ENCODE measurements at places on chromosomes 12 and 14.
A peak's percentile ranks its signal among the peaks of the same experiment; 100 is the strongest.

DNA sequence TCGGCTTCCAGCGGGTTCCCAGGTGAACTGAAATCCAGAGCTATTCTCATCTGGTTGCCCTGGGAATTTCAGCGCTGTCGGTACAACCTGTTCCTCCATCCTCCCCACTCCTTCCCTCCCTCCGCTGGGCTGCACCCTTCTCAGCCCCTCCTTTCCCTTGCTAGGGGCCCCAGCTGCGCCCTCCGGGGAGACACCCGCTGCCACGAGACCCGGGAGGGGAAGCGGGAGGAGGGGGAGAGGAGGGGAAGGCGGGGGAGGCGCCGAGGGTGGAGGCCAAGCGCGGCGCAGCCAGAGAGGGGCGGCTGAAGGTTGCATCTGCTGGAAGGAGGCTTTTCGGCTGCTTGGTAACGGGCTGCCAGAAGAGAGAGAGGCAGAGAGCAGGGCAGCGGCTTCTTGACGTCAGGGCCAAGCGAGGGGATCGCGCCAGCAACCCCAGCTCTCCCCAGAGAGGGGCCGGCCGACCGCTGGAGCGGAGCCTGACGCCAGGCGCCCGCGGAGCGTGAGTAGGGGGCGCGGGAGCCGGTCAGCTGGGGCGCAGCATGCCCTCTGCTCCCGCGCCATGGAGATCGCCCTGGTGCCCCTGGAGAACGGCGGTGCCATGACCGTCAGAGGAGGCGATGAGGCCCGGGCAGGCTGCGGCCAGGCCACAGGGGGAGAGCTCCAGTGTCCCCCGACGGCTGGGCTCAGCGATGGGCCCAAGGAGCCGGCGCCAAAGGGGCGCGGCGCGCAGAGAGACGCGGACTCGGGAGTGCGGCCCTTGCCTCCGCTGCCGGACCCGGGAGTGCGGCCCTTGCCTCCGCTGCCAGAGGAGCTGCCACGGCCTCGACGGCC lies at the start of gene KCNA5:
TSS of gene KCNA5 (plus strand) at position 291 of the 831 bp plus-strand sequence. CDS start at position 560, 269 bp downstream.
- DNase-seq = no peak

DNA sequence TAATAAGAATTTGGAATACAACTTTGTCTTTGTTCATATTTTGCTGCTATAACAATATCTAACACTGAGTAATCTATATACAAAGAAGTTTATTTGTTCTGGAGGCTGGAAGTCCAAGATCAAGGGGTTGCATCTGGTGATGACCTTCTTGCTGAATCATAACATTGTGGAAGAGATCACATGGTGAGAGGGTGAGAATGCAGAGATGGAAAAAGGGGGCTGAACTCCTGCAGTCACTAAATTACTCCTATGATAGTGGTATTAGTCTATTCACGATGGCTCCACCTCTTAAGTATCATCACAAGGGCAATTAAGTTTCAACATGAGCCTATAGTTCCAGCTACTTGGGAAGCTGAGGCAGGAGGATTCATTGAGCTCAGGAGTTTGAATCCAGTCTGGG lies 4.5 kb upstream of the AKAP6 start:
- DNase-seq = no peak

DNA sequence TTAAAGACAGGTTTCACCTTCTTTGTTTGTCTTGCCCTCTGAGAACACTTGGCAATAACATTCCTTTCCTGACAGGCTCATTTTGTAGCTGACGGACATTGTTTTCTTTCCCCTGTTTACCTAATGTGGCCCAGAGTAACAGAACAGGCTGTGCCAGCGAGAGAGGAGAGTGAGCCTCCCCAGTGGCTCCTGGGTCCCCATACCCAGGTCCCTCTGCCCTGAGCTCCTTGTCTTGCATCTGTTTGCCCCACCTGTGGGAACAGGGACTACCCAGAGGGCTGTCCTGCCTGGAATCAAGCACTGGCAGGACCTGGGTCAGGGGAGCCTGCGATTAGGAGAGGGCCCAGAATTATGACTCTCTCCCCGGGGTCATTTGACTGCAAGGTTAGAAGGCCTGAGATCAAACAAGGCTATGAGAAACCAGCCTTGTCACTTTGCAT lies 222.9 kb downstream of the ZFP36L1 start:
- no peak for DNase-seq

- no peak for DNase-seq
These were observed 785.6 kb downstream of the TMTC2 start for GRCh38 chr12:83472350-83472749.

DNA sequence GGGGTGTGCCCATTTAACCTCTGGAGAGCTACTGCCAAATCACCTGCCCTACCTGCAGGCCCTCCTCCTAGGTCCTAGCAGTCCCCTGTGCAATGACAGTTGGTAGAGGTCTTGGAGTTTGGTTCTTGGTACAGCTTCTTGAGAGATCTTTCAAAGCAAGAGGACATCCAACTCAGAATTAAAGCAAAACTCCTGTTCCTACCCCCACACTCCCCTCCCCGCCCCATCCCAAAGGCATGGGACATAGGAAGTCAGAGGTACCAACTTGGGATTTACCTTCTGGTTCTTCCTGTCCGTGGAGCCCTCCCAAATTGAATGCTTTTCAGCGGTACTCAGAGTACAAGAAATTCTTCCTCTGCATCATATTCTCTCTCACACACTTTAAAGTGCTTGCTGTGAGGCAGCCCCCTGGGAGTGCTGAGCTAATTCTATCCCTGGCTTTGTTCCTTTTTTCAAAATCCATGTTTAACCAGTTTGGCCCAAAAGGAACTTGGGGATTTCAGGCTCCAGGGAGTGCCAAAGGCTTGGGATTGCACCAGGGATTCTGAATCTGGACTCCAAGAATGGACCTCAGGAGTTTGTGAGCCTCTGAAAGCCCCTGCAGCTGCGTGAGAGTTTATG lies 40.8 kb downstream of the GALNT16 start:
- no peak for DNase-seq

- DNase-seq = no peak
These were observed 225.7 kb downstream of the PHLDA1 start for GRCh38 chr12:75805905-75806304.

GRCh38 chr14:67441672-67442071 lies 29.7 kb upstream of the PLEK2 start:
- no peak for DNase-seq

GRCh38 chr12:113278633-113279032 lies 56.3 kb downstream of the SLC8B1 start:
- DNase-seq = no peak

DNA sequence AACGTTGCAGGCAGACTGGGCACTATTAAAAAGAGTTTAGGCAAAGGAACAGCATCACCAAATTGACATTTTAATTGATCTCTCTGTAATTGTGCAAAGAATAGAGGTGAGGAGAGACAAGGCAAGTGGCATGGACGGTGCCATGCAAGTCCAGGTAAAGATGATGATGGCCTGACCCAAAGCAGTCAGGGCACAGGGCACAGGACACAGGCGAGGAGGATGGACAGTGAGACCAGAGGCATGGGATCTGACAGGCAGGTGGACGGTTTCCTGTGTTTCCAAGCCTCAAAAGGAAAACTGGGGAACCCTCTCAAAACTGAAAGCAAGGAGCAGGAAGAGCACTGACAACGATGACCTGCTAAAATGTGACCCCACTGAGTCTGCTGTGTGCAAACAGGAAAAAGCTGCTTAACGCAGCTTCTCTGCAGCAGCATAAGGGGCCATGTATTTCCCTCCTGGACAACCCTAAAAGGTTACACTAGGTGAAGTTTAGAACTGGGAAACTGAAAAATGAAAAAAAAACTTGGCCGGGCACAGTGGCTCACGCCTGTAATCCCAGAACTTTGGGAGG lies 50.9 kb downstream of the CLIP1 start:
- no peak for DNase-seq

DNA sequence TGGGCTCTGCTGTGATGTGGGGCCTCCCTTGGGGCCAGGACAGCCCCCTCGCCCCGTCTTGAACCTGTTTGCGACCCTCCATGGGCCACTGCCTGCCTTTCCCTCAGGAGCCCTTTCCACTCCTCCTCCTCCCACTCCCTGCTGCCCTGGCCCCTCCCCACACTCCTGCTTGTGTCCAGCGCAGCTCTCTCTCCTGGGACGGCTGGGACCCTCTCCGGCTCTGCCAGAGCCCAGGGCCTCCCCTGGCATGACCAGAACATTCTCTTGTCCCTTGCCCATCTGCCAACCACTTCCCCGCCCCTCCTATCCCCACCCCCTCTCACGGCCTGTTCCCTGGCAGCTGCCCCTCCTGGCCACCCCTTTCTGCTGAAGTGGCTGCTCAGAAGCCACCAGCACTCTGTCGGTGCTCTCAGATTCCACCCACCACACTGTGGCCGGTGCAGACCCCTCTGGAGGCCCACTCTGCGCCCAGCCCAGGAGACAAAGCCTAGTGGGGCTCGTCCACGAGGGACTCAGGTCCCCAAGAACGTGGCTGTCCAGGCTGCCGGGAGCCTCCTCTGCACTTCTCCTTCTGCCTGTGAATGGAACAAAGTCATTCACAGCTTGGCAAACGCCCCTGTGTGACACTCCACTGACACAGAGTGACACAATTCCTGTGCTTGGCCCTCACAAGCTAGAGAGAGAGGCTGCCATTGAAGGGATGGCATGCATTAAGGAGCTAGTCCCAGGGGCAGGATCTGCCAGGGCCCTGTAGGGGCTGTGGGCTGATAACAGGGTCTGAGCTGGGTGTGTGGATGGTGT lies 1.4 kb downstream of the ASPG start:
- DNase-seq = no peak

DNA sequence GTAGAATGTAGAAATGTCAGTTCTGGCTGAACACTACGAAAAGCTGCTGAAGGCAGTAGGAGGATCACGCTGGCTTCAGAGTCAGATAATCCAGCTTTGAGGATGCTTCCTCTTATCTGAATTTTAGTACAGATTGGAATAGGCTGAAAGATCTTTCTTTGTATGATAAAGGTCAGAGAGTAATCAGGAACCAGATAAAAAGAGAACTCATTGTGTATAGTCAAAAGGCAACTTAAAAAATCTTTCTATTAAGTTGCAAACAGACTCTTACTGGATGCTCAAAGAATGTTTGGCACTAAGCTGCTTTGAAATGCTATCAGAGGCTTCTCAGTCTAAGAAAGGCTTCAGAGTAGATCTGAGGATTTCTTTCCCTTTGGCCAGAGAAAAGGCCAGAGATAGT lies 21.8 kb upstream of the TRHDE start:
- no peak for DNase-seq

DNA sequence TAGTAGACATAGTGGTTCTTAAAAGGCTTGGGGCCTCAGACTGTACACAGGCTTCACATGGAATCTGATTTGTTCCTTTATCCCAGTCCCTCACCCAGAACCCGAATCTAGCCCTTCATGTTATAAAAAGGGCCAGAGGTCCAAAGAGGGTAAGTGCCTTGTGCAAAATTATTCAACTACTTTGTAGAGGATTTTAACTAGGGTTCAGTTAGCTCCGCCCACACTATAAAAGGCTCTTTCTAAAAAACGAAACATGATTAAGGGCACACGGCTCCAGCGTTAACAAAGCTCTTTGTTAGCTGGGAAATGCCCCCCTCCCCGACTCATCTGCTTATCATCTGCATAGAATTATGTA lies 3.2 kb upstream of the SOCS2 start:
- DNase-seq = no peak

- no peak for DNase-seq
These were observed 79.7 kb downstream of the SPTB start for GRCh38 chr14:64800000-64800399.

DNA sequence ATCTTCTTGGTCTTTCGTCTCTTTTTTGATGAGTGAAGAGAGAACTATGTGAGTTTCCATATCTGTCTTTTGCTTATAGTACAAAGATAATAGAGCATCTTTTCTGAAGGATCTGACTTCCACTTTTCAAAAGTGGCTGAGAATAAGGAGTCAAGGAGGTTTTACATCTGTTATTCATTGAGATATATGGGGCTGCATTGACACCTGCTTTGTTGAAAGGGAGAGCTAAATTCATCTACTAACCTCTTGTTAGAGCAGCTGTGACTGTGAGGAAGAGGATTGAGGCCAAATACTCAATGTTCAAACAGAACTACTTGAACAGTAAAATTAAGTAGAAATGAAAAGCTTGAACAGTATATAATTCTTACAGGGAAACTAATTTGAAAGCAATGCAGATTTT lies 130.2 kb upstream of the ATP2B1 start:
- no peak for DNase-seq

DNA sequence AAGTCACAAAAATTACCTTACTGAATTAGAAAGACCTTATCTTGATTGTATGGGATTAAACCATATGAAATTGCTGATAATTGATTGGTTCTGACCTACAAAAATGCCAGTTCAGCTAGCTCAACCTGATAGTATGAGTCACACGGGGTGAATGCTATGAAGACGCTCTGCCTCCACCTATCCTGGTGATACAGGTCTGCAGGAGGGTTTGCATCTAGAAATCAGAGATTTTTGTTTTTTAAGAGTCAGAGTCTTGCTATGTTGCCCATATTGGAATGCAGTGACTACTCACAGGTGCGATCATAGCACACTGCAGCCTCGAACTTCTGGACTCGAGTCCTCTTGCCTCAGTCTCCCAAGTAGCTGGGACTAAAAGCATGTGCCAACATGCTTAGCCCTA lies 120.4 kb downstream of the HMGA2 start:
- no peak for DNase-seq

- no peak for DNase-seq
These were observed 1.6 kb downstream of the ANKRD33 start for GRCh38 chr12:51889216-51890132.

DNA sequence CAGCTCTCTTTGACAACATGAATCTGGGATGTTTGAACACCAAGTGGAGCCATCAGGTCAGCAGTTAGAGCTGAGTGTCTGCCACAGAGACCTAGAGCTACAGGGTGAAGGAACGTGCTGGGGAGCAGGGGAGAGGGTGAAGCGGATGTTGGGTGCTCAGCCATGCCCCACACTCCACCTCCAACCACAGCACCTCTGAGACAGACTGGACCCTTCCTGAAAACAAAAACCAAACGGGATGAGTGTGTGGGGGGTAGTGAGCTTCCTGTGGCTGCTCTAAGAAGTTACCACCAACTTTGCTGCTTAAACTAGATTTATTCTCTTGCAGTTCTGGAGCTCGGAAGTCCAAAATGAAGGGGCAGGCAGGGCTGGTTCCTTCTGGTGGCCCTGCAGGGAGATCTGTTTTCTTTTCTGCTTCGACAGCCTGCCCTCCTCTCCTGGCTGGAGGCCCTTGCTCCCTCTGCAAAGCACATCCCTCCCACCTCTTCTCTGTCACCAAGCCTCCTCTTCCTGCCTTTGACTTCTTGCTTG lies 5.6 kb upstream of the GOLGA3 start:
- DNase-seq = no peak

GRCh38 chr12:96177013-96177412 lies 17.2 kb upstream of the ELK3 start:
- DNase-seq = peak; percentile 55

- no peak for DNase-seq
These were observed 28.0 kb downstream of the TRAFD1 start for GRCh38 chr12:112153181-112153892.

DNA sequence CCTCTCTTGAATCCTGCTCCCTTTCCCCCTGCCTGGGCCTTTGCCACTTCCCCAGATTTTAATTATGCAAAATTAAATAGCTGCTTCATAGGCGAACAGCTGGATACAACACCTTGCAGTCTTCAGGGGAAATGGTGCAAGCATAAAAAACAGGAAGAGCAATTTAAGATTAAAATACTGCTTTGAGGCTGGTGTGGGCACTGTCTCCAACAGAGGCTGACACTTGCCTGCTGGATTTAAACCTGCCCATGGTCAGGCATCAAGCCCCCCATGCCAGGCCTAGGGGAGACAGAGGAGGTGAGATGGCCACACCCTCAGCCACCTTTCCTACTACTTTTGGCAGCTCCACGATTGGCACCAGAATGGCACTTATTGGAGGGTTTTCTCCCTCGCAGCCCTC lies 110.1 kb upstream of the DIO3 start:
- no peak for DNase-seq

GRCh38 chr12:508145-508544 lies 48.4 kb downstream of the B4GALNT3 start:
- DNase-seq = no peak

Data from stimulated activated CD8-positive, alpha-beta memory T cell treated with anti-CD3 and anti-CD28 coated beads, Interleukin-4, amount 100 ng/mL, for 24 hours (primary cell).